NCI-H1092 treated with DMSO at 0.1 percent for 48 hours (cell line): ENCODE measurements at places on chromosomes 1 and 21.

DNA sequence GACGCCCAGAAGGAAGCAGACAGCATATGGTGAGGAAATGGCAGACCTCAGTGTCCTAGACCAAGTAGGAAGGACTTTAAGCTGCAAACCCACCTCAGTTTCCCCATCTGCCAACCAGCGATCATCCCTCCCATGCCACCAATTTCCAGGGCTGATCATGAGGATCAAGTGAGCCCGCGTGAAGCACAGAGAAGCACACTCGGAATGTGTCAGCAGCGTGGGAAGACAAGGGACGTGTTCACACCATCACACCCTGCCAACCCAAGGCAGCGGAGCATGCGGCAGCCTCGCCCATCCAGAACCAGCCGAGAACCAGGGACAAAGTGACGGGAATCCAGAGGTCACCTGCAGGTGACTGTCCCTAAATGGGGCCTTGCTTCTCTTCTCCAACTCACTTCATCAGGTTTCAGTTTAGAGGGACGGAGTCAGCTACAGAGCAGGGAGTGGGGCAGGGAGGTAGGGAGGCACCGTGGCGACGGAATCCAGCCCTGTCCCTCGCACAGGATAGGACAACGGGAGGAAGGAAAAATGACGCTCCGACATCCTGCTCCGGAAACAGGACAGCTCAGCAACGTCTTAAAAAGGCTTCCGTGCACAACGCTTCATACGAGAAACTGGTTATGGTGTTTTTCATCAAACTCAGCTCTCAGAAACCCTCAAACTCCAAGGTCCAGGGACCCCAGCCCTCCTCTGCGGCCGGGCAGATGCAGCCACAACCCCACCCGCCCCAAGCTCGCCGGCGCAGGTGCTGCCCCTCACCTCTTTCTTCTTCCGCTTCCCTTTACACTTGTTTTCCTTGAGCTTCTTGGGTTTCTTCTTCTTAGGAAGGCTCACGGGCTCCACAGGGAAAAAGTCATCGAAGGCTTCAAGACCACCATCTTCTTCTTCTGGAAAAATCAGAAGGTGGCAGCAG lies 12.5 kb downstream of the CHD5 start:
- DNase-seq, result no peak

DNA sequence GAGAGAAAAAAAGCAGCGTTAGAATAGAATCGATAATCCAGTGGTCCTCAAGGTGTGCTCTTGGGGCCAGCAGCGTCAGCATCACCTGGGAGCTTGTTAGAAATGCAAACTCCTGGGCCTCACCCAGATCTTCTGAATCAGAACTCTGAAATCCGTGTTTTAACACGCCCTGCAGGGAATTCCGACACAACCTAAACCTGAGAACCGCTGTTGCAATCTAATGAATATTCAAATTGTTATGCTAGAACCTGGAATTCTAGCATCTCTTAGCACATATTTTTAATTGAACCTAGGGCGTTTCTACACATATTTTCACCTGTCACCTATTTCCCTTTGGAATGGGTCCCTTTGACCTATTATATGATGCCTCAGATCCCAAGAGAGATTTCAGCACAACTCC lies 175.7 kb downstream of the PSMG1 start:
- DNase-seq, result no peak

DNA sequence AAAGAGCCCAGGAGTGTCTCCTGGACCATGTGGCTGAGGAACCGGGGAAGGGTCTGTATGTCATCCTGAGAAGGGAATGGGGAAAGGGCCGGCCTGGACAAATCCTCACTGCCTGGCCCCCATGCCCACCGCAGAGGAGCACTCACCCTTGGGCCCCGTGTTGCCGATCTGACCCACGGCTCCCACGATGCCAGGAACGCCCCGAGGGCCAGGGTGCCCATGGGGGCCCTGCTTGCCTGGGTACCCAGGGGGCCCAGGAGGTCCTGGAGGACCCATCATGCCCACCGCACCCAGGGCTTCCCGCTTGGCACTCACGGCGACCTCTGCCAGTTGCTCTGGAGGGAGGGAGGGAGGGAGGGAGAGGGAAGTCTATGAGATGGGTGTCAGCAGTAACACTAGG lies 14.6 kb downstream of the COL9A2 start:
- DNase-seq, result no peak

DNA sequence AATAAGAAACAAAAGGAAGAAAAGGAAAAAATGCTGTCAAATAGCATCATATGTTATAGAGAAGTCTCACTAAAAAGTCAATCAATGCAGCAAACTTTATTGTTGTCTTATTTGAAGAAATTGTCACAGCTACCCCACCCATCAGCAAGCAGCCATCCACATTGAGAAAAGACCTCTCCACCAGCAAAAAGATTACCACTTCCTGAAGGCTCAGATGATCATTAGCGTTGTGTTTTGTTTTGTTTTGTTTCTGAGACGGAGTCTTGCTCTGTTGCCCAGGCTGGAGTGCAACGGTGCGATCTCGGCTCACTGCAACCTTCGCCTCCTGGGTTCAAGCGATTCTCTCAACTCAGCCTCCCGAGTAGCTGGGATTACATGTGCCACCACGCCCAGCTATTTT lies 29.0 kb downstream of the ATP2B4 start:
- DNase-seq, result no peak
